Hypothalamus (tissue), 51 donors: ENCODE measurements at places on chromosomes 11 and 22.

DNA sequence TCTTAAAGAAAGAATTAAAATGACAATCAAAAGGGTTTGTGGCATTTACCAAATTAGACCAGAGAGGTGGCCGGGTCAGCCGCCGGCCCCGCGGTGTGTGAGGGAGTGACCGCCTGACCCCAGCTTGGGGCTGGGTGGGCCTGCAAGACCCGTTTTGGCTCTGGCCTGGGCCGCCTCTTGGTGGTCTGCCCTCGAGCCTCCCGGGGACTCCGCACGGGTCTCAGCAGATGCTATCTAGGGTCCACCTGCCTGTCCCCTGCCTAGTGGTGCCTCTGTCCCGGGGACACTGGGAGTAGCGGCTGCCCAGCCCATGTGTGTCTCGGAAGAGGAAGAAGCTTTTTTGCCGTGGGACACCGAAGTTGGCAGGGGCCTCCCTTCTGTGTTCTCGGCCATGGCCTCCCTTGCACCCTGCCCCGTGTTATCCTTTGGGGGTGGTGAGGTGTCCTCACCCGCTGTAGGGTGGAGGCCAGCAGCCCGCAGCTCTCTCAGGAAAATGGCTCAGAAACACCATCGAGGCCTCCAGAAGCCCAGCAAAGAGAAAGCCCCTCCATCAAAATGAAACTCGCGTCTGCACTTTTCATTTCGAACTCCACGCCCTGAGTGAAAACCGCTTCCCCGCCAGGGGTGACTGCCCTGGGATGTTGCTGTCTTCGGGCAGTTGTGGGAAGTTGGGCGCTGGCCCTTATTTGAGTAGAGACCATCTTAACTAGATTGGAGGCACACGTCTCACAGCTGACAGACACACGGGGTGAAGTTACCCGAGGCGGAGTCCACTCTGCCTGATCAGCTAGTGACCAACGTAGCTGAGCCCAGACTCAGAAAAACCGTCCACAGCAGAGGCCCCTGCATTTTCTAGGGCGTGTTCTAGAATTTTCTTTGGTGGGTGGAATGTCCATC, 8.0 kb downstream of the CCND1 start:
- no peak for DNase-seq

GRCh38 chr11:106990331-106990730, 27.9 kb downstream of the GUCY1A2 start:
- DNase-seq = no peak

GRCh38 chr11:120055646-120056045, 82.3 kb downstream of the TRIM29 start:
- no peak for DNase-seq

GRCh38 chr11:105673089-105673488, 63.2 kb downstream of the GRIA4 start:
- DNase-seq = no peak

DNA sequence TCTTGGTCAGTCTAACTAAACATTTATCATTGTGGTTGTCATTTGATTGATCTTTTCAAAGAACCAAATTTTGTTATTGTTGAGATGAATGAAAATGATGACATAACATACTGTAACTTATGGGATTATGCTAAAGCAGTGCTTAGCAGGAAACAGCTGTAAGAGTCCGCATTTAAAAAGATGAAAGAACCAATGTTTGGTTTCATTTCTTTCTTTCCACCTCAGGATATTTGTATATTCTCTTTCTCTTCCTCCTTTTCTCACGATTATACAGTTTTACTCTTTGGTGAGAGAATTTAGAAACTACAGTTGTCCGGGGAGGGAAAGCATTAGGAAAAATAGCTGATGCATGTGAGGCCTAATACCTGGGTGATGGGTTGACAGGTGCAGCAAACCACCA, 23.1 kb downstream of the PIH1D2 start:
- DNase-seq = no peak

- DNase-seq = no peak
These were observed 54.4 kb upstream of the EMID1 start for GRCh38 chr22:29151316-29151715.

DNA sequence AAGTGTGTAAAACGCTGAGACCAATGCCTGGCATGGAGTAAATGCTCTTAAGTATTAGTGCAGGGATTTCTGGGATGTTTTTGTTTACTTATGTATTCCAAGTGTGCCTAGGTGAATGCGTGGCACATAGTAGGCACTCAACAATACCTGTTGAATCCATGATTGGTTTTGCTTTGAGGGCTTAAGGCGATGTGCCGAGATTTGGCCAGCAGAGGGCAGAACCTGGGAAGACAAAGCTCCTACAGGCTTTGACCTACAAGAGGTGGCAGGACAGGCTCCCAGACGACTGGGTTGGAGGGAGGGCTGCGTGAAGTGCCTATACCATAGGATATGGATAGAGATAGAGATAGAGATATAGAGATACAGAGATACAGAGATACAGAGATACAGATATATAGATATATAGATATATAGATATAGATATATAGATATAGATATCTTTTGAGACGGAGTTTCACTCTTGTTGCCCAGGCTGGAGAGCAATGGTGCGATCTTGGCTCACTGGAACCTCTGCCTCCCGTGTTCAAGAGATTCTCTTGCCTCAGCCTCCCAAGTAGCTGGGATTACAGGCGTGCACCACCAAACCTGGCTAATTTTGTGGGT, 13.9 kb downstream of the KCNE3 start:
- no peak for DNase-seq
